ENCODE measurements at places on chromosomes 2 and 18.

DNA sequence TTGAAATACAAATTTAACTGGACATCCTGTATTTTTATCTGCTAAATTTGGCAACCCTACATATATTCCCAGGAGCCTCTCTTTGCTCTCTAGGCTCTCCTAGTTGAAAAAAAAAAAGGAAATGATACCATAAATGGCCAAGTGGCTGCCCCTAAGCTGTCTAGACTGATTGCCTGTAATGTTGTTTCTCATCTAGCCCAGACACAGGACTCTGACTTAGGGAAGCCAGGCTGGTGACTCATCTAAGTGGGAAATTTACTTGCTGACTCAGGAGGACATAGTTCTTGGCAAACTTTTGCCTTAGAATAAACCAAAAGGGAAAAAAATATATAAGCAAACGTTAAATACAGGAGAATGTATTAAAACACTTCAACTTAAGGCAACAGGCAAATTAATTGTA, 14.6 kb upstream of the ITGAV start:
- no peak for DNase-seq

DNA sequence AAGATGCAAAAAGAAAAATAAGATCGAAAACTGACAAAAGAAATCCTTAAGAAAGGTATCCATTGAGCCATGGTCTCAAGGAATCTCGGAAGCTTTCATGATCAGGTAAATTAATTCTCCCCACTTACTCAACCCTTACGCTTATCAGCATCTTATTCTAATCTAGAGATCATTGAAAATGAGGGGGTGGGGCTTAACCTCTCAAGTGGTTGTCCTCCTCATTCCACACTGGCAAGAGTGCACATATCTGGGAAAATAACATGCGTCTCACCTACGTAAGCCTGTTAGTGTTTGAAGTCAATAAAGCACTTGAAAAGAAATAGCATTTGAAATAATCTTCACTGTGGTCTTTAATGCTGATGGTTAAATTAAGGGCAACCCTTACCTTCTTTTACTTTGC, 82.5 kb upstream of the NEUROD1 start:
- no peak for DNase-seq

DNA sequence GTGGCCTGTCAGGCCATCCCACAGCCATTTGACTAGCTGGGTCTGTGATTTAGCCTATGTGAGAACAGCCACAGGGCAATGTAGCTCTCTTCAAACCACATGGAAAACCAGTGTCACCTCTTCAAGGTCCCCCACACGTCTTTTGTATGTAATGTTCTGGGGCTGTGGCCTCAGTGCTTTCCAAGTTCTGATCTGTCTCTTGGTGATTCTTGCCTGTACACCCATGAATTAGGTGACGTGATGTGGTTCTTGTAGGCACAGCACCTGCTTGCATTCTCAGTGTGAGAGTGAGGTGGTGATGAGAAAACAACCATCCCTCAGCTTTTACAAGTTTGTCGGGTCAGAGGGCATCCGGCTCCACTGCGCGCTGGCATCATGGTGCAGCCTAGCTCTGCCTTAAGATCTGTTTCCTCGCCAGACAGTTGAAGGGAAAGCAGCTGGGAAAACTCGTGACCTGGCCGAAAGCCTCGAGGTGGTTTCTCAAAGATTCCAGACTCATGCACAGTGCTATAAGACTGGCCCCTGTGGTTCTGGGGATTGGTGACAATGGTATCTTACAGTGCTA, 125.8 kb downstream of the TANC1 start:
- DNase-seq: no peak

GRCh38 chr18:3966642-3967358, 488.3 kb downstream of the DLGAP1 start:
- no peak for DNase-seq

GRCh38 chr2:240347373-240347940, 88.0 kb upstream of the GPC1 start:
- no peak for DNase-seq

- no peak for DNase-seq
These were observed 47.2 kb downstream of the HK2 start for GRCh38 chr2:74881176-74881575.

GRCh38 chr18:2920027-2920426, 73.2 kb downstream of the EMILIN2 start:
- no peak for DNase-seq

- DNase-seq: no peak
These were observed 127.4 kb downstream of the DPP4 start for GRCh38 chr2:161946489-161947107.

- no peak for DNase-seq
These were observed 281.0 kb downstream of the SRBD1 start for GRCh38 chr2:45330108-45330507.

GRCh38 chr2:58428096-58429013, 187.2 kb upstream of the FANCL start:
- DNase-seq: no peak

- DNase-seq: no peak
These were observed 11.2 kb downstream of the CELF4 start for GRCh38 chr18:37554399-37554787.

DNA sequence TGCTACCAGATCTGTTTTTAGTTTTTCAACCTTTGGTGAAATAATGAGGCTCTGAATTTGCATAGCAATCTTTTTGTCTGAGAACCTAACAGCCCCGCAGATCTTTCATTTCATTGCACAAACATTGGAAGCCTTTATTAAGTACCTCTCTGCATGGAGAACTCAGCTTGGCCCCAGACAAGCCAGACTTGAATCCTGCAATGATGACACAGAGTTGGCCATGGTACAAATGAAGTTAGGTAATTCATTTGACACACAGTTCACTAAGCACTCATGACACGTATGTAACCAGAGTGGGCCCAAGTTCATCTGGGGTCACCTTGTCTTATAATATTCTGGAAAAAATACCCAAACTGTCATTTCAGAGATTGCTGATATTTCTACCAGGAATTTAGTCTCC, 439.1 kb upstream of the ID2 start:
- DNase-seq: no peak

- no peak for DNase-seq
These were observed 140.6 kb downstream of the EPHA4 start for GRCh38 chr2:221431477-221431876.

DNA sequence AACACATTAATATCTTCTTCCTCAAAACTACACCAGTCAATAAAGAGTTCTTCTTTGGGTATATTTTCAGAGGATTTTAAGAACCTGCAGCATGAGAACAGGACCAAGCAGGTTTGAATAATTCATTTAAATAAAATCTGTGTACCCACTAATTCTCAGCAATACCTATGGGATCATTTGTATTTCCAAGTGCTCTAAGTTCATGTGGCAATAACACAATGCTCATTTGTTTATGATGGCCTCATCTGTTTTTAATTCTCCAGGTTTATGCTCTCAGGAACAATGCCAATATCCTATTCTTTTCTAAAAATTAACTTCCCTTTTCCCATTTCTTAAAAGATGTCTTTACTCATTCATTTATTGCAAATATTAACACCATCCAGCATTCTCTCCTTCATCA, 264.7 kb downstream of the METTL4 start:
- DNase-seq: no peak

DNA sequence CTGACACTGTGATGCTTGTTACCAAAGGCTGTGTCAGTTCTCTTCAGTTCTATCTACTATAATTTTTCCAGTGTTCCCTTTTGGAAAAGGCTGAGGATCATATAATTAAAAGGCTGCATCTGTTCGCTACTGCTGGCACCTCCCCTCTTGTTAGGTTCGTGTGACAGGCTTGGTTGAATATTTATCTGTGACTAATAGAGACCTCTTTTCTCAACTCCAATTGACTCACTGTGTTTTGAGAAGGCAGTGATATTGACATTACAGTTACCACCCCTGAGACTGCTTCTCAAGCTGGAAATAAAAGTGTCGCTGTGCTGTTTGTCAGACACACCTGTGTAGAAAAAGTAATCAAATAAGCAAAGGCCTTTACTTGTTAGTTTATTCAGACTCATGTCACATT, 205.5 kb upstream of the KCNH7 start:
- DNase-seq: no peak

- DNase-seq: no peak
These were observed 55.4 kb upstream of the SMIM21 start for GRCh38 chr18:75482880-75483279.

GRCh38 chr2:3465328-3465727, 54.0 kb downstream of the ADI1 start:
- DNase-seq: no peak
